ENCODE measurements at places on chromosomes 16 and 17.
A peak's percentile ranks its signal among the peaks of the same experiment; 100 is the strongest.

DNA sequence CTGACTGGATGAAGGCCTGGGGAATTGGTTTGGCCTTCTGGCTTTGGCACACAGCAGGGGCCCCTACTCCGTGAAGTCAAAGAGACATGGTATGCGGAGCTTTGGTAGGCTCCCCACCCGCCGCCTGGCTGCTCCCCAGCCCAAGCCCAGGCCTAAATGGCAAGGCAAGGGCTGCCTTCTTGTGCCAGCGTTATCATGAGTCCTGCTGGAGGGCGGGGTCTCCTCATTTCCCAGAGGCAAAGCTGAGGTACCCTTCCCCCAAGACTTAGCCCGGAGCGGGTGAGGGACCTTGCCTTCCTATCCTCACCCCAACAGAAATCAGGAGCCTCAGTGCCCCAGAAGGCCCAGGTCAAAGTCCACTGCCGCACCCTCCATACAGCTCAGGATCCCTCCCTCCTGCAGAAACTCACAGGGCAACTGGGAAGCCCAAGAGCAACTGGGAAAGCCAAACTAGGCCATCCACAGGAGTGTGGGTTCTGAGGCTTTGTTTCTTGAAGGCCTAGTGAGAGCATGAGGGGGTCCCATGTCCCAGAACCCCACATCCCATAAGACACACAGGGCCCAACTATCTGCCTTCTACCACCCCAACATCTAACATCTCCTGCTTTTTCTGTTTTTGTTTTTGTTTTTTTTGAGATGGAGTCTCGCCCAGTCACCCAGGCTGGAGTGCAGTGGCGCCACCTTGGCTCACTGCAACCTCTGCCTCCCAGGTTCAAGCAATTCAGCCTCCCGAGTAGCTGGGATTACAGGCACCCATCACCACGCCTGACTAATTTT, 9.3 kb downstream of the PGAP3 start:
- peak; percentile 91 for DNase-seq

DNA sequence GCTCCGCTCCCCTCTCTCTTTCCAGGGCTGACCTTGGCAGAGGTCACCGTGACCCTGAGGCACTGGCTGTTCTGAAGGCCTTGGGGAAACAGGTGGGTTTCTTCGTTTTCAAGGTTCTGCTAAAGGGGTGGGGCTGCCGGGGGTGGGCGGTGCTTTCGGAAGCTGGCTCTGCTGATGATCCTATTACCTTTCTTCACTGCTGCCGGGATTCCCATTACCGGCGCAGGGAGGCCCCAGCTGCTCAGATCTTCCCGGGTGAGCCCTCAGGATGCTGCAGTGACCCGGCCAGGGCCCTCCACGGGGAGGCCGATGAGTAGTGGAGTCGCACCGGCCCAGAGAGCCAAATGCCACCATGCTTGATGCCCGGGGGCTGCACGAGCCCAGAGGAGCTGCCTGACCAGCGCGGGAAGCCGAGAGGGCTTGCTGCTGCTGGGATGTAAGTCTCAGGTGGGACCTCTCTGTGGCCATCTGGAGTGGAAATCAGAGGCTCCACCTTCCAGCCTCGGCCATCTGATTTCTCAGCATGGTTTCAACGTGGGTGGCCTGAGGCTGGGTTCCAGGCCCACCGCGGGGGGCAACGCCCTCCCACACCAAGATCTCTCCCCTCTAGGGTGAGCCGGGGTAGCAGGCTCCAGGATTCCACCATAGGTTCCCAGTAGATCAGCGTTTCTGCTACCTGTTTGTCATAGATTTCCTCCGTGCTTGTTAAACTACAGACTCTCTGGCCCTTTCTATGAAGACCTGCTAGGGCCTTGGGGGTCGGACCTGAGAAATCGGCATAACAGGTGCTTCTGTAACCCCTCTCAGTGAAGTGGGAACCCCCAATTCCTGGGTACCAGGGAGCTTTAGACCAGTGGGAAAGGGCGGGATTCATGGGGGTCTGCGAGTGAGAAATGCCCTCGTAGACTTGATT, 21.6 kb upstream of the ADCY7 start:
- DNase-seq = no peak

GRCh38 chr17:65158041-65158440, 20.9 kb downstream of the RGS9 start:
- no peak for DNase-seq

DNA sequence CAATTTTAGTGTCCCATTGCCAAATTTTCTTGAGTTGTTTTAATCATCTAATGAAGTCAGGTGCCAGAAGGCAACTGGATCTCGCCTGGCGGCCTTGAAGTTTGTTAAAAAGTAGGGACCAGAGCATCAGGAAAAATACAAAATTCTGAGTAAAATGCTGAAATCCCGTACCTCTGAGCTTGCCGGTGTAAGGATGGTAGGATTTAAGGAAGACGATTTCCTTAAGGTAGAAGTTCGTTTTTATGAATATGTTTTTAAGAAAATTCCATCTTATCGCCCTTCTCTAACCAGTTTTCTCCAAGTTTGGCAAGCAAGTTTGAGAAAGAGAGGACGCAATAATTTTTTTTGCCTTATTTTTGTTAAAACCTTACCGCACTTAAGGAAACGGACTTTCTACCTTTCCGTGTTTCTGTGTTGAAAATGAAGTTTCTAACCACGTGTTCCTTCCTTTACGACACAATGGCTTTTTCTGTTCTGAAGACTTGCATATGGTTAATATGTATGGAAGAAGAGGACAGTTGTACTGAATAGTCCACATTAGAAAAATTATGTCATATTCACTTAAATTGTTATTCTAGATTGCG, 748 bp downstream of the ATF7IP2 start:
- no peak for DNase-seq

DNA sequence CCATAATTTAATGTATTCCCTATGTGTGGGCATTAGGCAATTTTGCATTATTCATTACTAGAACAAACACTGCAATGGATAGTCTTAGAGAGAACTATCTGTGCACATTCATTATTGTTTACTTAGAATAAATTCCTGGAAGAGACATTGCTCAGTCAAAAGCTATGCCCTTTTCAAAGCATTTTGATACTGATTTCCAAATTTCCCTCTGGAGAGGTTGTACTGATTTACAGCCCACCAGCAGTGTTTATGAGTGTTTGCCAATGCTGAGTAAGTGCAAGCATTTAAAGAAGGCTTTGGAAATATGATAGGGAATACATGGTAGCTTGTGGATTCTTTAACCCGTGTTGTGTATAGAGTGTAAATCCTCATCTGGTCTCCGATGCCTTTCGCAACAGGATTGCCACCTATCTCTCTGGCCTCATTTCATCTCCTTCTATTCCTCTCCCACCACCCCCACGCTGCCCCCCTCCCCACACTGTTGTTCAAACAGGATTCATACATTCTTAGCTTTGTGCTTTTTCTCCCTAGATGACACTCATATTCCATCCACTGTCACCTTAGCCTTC, 33.4 kb upstream of the MMD start:
- DNase-seq = no peak
